ENCODE measurements at places on chromosomes 4 and X.

GRCh38 chrX:151132531-151132930 is 43.9 kb upstream of the GPR50 start:
- no peak for DNase-seq

DNA sequence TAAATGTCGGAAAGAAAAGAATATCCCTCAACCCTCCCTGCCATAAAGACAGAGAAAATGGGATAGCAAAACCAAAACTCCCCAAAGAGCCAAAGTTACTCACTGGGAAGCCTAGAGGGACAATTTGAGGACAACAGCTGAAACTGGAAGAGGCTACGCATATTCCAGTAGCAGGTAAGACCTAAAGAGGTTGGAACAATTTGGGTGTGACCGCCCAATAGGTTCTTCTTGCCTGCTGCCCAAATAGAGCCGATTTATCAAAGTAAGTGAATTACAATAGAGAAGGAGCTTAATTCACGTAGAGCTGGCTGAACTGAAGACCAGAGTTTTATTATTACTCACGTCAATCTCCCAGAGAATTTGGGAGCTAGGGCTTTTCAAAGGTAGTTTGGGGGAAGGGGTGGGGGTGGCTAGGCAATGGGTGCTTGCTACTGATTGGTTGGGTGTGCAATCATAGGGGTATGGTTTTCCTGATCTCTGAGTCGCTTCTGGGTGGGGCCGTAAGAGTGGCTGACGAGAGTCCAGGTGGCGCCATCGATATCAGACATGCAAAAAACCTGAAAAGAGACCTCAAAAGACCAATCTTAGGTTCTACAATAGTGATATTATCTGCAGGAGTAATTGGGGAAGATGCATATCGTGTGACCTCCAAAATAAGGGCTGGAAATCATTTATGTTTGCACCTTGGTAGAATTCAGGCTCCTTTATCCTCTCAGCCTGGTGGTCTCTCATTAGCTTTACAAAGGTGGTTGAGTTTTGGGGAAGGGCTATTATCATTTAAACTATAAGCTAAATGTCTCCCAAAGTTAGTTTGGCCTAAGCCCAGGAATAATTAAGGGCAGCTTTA is 39.0 kb upstream of the SLC7A3 start:
- DNase-seq: no peak

GRCh38 chr4:150106886-150107285 is 28.6 kb downstream of the DCLK2 start:
- no peak for DNase-seq

DNA sequence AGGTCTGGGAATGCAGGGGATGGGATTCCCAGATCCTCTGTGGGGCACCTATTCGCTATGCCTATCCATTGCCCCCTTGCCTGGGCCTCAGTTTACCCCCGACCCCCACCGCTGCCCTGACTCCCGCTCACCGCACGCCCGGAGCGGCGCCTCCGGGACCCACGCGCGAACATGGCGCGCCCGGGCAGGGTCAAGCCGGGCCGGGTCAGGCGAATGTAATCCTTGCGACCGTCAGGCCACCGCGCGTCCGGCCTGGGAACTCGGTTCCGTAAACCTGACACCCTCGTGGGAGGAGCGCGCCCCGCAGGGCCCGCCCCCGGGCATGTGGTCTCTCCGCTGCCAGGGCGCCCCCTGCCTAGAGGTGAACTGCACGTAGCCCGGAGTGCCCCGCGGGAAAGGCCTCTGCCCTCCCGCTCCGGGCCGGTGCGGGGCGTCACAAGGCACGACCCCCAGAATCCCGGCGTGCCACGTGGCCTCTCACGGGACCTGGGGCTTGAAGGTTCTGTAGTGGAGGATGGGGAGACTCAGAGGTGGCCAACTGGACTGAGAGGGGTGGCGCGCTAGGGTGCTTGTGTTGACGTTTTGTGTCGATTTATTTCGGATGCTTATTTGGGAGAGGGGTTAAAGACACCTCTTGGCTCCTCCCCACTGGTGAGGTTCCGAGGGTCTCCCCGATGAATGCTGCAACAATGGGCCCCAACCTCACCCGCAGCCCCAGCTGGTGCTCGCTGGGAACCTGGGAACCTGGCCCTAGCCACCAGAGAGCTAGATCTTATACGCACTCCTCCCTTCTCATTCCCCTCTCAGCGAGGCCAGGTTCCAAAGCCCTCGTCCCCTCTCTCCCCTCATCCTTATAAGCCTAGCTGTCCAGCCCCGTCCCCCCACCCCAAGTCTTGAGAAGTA is at the start of gene PRICKLE3:
Gene PRICKLE3, minus strand, starts transcription at position 249 of the 903 bp plus-strand sequence. Its CDS starts 76 bp downstream, at position 173.
- no peak for DNase-seq

GRCh38 chr4:13171292-13172057 is 312.7 kb downstream of the RAB28 start:
- DNase-seq: no peak

DNA sequence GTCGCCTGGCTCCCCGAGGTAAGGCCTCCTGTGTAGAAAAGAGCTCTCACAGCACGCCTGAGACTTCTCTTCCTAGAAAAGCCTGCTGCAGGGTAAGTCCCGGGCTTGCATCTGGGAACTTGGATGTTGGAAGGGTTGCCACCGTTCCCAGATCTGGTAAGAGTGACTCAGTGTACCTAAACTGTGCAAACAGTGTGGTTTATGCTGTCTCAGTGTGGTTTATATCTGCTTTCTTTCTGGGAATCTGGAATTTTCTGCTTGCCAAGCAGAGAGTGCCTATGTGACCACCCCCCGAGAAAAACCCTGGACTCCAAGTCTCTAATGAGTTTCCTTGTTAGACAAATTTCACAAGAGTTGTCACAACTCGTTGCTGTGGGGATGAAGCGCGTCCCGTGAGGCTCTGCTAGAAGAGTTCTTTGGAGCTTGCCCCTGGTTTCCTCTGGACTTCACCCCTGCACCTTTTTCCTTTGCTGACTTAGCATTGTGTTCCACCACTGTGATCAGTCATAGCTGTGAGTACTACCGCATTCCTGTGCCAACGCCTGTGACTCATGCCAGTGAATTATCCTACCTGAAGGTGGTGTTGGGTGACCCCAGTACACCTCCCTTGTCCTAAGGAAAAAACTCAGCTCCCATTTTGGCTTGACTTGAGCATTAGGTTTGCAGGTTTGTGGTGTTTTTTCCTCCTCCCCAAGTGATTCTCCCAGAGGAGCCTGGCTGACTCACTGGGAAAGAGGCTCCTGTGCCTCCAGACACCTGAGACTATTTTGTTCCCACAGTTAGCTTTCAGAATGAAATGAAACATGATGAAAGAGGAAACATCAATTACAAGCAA is 14.5 kb downstream of the SLC2A9 start:
- no peak for DNase-seq
